ENCODE measurements at places on chromosomes 4 and X. TPM values are rescaled to one million over a fixed set of nuclear protein-coding genes. Genes with fewer than 3 reads are reported as not detected.

Gene MFAP3L
- total RNA-seq, result 4.3 TPM

DNA sequence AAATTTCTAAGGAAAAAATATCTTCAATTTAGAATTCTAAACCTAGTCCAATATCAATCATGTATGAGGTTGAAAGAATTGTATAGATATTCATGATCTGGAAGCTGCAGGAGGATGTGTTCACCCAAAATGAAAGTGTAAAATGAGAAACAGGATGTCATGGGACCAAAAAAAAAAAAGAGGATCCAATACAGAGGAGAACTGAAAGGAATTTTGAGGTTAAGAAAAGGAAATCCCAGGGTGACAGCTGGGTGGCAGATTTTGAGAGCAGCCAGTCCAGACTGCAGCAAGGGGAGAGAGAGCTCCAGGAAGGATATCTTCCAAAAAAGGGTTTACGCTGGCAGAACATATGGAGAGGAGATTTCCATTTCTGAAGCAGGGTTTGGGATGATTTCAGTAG is 38.9 kb downstream of the TLR10 start:
- DNase-seq, result no peak

GRCh38 chr4:128844931-128845330 is 35.4 kb downstream of the JADE1 start:
- DNase-seq, result no peak

DNA sequence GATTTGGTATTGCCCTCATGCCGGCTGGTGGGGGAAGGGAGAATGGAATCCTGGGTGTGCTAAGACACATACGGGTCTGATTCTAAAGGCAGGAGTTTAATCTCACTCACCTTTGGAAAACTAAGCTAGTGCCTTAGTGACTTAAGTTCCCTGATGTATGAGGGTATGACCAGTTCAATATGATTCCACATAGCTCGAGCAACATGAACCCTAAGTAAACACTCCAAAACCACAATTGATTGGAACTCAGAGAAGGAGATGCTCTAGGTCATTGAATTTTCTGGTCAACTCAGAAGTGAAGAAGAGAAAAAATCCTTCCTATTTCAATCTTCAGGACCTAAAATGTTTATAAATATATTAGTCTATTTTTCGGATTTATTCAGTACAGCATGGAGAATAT is 420.1 kb upstream of the INTU start:
- no peak for DNase-seq

- DNase-seq, result no peak
Observed at GRCh38 chr4:158316264-158316663, 106.0 kb downstream of the TMEM144 start.

- DNase-seq, result no peak
Observed at GRCh38 chr4:136800248-136800647, 732.0 kb downstream of the PCDH18 start.

GRCh38 chr4:153115322-153116290 is 88.6 kb upstream of the TRIM2 start:
- peak; percentile 93 for DNase-seq

All from A172 (cell line).